D341Med (cell line): ENCODE measurements at places on chromosomes 5 and 9.

DNA sequence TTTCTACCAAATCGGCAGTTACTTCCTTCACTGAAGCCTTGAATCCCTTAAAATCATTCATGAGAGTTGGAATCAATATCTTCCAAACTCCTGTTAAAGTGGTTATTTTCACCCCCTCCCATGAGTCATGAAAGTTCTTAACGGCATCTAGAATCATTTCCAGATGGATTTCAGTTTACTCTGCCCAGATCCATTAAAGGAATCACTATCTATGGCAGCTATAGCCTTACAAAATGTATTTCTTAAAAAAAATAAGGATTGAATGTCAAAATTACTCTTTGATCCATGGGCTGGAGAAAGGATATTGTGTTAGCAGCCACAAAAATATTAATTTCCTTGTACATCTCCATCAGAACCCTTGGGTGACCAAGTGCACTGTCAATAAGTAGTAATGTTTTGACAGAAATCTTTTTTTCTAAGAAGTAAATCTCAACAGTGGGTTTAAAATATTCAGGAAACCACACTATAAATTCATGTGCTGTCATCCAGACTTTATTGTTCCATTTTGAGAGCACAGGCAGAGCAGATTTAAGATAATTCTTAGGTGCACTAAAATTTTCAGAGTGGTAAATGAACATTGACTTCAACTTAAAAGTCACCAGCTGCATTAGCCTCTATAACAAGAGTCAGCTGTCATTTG is 767.7 kb downstream of the DTWD2 start:
- DNase-seq = no peak

- peak; percentile 72 for DNase-seq
Measured at GRCh38 chr5:147558826-147559225, 49.0 kb upstream of the DPYSL3 start.

- DNase-seq = no peak
Measured at GRCh38 chr9:117926031-117926658, 221.9 kb downstream of the TLR4 start.

DNA sequence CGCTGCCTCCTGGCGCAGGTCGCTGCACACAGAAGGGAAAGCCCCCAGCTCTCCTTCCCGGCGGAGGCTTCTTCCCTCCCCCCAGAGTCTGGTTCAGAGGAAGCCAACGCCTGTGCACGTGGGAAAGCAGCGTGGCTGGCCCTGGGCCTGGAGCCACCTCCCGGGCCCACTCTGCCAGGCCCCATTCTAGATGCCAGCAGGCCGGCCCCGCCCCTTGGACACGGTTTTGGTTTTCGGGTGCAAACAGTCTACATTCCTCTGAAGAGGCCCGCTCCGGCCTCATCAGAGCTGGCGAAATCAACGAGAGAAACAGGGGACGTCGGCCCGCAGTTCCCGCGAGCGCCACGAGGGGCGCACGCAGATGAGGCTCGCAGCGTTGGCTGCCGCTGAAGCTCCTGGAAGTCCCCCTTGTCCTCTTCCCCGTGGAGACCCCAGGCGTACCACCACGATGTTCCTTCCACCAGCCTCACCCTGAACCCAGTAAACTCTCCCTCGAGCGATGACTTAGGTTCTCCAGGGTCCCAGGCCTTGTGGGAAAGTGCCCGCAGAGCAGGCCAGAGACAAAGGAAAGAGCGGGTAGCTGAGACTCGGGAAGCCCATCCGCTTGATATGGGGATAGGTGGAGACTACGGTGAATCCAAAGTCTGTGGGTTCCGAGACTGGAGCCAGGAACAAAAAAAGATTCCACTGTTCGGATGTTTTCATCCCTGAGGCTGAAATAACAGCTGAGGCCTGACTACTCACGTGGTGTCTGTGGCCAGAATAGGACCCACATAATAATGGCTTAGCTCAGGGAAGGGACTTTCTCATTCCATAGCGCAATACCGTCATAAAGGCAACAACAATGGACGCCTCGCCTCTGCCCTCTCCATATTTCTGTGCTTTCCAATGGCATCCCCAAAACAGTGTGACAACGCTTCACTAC is 64.2 kb downstream of the KLF4 start:
- DNase-seq = peak; percentile 79

- DNase-seq = no peak
Measured at GRCh38 chr5:14452685-14453454, 128.7 kb upstream of the OTULINL start.

GRCh38 chr9:87405677-87406542 is 91.8 kb upstream of the DAPK1 start:
- no peak for DNase-seq

GRCh38 chr9:2838371-2839000 is 5.4 kb downstream of the PUM3 start:
- DNase-seq = no peak

- DNase-seq = no peak
Measured at GRCh38 chr9:89006267-89006666, 15.0 kb downstream of the S1PR3 start.

DNA sequence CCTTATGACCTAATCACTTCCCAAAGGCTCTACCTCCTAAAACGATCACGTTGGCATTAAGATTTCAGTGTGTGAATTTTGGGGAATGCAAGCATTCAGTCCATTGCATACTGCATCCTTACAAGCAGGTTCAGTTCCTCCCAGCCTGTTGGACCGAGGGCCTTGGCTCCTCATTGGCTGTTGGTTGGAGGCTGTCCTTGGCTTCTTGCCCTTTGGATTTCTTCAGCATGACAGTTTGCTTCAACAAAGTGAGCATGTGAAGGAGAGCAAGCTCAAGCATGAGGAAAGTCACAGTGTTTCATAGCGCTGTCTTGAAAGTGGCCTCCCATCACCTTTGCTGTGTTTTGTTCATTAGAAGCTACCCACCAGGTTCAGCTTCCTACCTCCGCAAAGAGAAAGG is 109.5 kb downstream of the GADD45G start:
- no peak for DNase-seq
